NCI-H1048 (cell line): ENCODE measurements at places on chromosomes 16 and 17.

DNA sequence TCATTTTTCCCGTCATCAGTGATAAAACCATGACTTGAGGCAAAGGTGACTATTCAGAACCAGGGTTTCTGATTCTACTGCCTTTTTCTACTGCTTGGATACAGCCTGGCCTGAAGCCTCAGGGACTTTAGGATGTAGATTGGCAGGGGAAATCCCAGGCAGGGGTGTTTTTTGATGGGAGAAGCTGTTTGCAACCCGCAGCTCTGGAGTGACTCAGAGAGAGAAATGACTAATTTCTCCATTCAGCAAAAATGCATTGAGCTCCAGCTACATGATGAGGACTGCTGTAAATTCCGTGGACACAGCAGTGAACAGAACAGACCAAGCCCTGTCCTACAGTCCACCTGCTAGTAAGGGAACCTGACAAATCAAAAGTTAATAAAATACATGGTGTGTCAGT is 560.6 kb downstream of the CDH13 start:
- no peak for DNase-seq

GRCh38 chr17:8859027-8859803 is 8.3 kb downstream of the PIK3R6 start:
- no peak for DNase-seq

DNA sequence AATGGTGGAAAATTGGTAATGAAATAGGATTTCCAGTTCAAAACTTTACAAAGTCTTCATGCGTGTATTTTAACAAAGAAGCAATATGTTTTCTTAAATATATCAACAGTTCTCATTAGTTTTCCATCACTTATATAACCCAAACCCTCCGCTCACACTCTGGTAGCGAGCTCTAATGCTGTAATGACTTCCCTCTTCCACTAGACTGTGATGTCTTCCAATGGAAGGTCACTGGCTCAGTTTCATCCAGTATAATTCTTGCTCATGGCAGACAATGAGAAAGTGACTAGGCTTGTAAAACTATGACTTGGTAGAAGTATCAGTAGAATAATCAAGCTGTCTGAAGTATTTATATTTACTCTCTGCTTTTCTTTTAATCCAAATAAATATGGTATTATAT is 32.8 kb downstream of the NETO2 start:
- no peak for DNase-seq

GRCh38 chr16:67571464-67571863 is 9.1 kb downstream of the CTCF start:
- no peak for DNase-seq

DNA sequence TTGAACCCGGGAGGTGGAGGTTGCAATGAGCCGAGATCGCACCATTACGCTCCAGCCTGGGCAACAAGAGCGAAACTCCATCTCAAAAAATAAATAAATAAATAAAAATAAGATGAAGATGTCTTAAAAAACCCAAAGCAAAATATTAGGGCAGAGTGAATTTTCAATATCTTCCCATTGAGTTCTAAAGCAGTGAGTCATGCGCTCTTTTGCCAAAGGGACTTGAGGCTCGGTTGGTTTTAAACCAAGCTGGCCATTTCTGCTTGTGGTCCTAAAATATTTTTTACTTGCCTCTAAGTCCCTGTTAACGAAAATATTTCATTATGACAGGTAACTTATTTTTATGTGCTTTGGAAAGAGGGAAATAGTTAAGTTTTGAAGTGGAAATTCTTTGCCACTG is 4.7 kb downstream of the PAFAH1B1 start:
- DNase-seq = no peak

- DNase-seq = no peak
These were observed 3.7 kb upstream of the BANP start for GRCh38 chr16:87947356-87948118.

DNA sequence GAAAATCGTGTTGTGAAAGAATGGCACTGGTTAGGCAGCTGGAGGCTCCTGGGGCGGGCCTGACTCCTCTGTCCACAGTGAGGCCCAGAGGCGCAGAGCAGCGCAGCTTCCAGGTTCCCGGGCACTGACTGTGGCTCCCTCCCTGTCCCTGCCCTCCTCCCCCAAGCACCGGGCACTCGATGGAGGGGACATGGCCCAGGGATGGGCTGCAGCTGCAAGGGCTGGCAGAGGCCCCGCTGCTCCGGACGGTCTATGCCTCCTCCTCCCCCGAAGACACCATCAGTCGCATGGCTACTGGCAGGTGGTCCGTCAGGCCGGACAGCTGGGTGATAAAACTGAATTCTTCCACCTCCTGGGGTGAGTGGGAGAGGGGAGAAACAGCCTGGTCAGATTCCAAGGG is 50.1 kb downstream of the PRMT7 start:
- DNase-seq = no peak

GRCh38 chr17:55284001-55284884 is 19.5 kb downstream of the HLF start:
- DNase-seq = no peak

GRCh38 chr17:19718613-19719354 is 2.4 kb upstream of the SLC47A2 start:
- DNase-seq = no peak

GRCh38 chr17:48012151-48012520 is 25.5 kb downstream of the COPZ2 start:
- no peak for DNase-seq

DNA sequence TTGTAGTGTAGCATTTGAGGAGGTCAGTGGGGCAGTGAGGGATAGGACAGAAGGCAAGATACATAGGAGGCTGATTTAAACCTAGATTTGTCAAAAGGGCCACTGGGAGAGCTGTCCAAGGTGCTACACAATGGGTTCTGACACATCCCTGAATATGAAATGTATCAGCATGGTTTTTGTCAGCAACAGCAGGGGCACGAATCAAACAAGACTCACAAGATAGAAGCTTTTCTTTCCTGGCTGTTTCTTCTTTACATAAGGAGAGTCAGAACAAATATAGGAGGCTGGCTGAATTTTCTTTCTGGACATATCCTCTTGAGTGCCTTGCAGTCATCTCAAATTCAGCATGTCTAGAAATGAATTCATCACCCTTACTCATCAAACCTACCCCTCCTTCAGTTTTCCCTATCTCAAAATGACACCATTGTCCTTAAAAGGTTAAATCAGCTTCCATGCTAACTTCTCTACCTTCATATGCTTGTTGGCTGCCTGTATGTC is 130.5 kb downstream of the NPIPB5 start:
- no peak for DNase-seq

- DNase-seq = no peak
These were observed 26.1 kb downstream of the NLRC3 start for GRCh38 chr16:3550851-3551847.

DNA sequence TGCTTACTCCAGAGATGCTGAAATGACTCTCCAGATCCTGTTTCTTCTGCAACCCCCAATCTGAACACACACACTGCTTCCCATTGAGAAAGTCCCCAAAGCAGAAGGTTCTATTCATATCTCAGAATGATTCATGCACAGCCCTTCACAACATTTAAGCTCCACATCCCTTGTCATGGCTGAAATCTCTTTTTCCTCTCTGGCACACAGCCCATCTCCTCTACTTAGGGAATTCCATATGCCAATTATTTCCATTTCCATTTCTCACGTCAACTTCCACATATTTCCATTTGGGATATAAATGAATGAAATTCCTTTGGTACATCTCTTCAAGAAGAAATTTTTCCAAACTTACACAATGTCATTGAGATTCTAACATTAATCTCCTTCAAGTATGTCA is 119.6 kb downstream of the CDH11 start:
- no peak for DNase-seq

- DNase-seq = no peak
These were observed 7.8 kb downstream of the CTF1 start for GRCh38 chr16:30904114-30904780.

GRCh38 chr17:20995873-20996723 is 46.7 kb downstream of the USP22 start:
- DNase-seq = no peak
